Activated CD4-positive, CD25-positive, alpha-beta regulatory T cell treated with anti-CD3 and anti-CD28 coated beads, Interleukin-2, amount 50 U/mL, for 16 hours (primary cell): ENCODE measurements at places on chromosomes 1 and 21.
A peak's percentile ranks its signal among the peaks of the same experiment; 100 is the strongest.

- DNase-seq = no peak
Observed at GRCh38 chr21:43614839-43615238, 44.4 kb downstream of the HSF2BP start.

GRCh38 chr1:7209336-7209735, 424.1 kb downstream of the CAMTA1 start:
- no peak for DNase-seq

DNA sequence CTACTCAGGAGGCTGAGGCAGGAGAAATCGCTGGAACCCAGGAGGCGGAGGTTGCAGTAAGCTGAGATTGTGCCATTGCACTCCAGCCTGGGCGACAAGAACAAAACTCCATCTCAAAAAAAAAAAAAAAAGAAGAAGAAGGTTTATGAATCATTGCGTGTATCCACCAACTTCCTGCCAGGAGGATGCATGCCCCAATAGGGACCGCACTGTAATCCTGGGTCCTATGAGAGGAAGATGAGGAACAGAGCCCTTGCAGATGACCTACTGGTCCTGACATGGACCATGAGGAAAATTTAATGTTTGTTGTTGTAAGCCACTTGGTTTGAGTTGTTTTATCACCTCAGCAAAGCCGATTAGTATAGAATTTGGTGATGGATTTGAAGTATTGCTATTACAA, 56.7 kb downstream of the PTGS2 start:
- no peak for DNase-seq

DNA sequence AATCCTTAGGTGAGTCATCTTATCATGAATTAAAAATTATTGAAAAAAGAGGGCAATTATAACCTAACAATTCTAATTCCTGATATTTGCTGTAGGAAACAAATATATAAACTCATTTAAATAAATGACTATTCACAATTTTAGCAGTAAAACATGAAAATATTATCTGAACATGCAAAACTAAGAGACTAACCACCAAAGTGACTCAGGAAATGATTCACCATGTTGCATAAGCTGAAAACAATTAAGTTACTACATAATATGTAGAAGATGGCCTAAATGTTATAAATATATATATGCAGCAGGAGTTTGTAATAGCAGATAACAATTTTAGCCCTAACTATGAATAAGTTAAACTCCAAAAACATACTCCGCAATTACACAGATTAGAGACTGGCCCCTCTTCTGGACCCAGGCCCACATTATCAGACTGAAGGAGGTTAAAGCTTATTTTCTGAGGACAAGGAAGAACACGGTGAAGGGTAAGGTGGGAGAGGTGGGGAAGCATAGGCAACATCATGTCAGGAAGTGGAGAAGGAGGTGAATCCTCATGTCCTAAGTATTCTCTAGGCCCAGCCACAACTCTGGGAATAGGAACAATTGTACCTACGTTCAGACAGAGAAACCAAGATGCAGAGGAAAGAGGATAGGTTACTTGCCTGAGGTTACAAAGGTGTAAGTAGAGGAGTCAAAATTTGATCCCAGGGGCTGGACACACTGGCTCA, 15.6 kb upstream of the AIM2 start:
- DNase-seq = no peak

DNA sequence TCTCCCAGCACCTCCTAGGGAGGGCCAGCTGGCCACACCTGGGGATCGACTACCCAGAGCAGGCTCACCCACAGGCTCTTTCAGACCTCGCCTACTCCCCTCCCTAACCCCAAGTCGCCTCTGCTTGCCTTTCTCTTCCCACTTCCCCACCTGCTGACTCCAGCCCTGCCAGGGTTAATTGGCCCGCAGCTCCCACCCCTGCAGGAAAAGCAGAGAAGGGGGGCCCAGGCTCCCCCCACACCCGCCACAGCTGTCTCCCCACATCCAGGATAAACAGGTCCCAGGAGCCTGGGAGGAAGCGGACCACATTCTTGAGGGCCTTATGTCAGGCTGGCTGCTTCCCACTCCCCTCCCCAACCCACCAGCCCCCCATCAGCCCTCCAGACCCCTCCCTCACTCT, 45.0 kb downstream of the TAS1R2 start:
- DNase-seq = no peak

DNA sequence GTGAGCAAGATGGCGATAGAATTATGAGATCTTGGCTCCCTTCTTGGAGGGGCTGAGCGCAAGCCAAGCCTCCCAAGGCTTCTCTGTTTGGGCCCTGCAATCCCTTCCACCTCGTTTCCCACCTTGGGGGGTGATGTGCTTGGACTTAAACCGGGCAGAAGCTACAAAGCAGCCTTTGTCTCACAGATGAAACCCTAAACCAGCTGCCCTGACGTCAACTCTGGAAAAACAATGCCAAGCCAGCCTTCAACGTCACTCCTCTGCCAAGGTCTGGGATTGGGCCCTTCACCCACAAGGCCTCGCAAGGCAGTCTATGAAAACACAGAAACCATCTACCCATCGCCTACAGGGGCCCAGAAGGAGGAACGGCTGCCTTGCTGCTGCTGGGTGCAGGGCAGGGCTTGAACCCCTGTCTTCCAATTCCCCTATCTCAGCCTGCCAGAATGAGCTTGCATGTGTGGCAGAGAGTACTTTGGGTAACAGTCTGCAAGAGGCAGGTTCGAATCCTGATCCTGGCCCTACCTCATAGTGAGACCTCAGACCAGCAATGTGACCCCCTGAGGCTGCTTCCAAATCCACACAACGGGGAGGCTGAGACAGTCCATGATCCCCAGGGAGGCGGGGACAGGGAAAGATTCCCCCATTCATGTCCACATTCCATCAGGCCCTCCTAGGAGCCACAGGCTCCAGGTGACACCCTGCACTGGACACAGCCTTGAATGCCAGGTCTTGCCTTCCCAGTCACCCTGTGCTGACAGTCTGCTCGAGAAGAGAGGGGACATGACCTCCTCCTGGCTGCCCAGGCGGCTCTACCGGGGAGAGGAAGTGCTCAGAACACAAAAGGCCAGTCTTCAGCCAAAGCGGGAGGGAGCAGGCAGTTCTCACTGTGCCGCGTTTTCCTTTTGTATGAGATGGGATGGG, 15.0 kb downstream of the IFFO2 start:
- no peak for DNase-seq

- DNase-seq = no peak
Observed at GRCh38 chr1:164702216-164702615, 143.2 kb downstream of the PBX1 start.

GRCh38 chr1:23577056-23578004, 18.0 kb upstream of the ID3 start:
- DNase-seq = no peak

DNA sequence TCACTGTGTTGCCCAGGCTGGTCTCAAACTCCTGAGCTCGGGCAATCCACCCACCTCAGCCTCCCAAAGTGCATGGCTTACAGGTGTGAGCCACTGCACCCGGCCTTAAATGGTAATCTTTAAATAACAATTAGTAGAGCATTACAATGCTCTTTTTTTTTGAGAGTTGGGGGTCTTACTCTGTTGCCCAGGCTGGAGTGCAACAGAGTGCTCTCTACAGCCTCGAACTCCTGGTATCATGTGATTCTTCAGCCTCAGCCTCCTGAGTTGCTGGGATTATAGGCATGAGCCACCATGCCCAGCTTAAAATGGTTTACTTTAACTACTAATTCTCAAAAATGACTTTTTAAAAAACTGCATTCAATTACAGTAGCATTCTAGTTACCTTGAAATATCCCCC, 52.2 kb downstream of the PIK3R3 start:
- DNase-seq = no peak

DNA sequence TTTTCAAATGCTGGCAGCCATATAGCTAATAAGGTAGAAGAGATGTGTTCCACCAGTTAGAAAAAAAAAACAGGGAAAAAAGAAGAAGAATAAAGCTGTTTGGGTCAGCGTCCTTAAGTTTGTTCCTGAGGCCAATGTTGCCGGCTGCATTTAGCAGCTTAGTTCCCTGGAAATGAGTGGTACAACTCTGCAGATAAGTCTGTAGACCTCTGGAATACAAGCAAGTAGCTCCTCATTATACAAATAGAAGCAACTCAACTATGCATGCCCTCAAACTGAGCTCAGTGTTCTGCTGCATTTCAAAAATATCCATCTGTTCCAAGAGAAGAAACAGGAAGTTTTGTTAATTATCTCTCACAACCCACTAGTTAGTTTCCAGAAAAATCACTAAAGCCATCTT, 181.2 kb upstream of the PKN2 start:
- no peak for DNase-seq

DNA sequence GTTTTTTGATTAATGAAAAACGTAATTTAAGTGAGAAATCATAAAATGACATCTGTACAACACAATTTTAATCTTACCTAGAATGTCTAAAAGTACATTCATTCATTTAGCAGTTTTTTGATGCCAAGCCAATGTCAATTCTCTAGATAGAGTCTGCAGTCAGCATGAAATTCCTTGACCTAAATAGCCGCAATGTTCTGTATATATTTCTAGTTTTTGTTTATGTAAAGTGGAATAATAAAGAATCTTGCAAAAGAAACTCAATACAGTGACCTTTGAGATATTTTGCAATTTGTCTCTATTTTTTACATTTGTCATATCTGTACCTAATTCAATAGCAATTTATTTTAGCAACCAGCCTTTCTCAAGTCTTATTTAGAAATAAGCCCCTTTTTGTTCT, 176.0 kb downstream of the ATP6V1G3 start:
- no peak for DNase-seq

- DNase-seq = no peak
Observed at GRCh38 chr1:211601982-211602670, 23.2 kb upstream of the SLC30A1 start.

DNA sequence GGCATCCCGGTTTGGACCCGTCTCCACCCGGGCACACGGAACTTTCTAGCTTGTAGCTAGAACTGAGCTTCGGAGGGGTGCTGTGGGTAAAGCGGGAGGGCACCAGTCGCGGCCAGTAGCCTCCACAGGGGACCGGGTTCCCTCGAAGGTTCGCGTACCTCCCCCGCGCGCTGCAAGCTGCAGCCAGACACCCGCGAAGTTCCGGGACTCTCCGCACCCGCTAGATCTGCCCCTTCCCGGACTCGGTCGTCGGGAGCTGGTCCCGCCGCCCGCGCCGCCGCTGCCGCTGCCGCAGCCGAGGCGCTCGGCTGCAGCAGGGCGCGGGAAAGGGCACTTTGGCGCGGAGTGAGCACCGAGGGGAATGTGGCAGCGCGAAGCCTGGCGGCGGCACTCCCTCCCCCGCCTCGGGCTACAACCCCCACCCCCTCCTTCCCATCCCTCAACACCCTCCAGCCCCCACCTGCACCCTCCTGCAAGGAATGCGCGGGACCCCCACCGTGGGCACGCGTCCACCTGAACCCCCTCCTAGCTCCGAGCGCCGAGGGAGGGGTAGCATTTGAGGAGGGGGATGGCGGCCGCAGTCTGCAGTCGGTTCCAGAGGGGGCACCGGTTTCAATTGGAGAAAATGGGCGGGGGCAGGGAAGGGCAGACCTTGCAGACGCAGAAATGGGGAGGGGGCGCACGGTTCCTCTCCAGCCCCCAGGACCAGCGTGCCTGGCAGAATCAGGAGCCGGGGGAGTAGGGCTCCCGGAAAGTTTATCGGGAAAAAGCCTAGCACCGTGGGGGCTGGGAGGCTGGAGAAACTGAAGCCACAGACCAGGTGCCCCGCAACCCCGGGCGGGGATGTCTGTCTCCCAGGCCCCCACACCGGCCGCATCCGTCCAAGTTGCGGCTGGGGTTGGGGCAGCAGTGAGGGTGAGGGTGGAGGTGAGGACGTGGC, 968 bp downstream of the CSMD2 start:
- DNase-seq = no peak

DNA sequence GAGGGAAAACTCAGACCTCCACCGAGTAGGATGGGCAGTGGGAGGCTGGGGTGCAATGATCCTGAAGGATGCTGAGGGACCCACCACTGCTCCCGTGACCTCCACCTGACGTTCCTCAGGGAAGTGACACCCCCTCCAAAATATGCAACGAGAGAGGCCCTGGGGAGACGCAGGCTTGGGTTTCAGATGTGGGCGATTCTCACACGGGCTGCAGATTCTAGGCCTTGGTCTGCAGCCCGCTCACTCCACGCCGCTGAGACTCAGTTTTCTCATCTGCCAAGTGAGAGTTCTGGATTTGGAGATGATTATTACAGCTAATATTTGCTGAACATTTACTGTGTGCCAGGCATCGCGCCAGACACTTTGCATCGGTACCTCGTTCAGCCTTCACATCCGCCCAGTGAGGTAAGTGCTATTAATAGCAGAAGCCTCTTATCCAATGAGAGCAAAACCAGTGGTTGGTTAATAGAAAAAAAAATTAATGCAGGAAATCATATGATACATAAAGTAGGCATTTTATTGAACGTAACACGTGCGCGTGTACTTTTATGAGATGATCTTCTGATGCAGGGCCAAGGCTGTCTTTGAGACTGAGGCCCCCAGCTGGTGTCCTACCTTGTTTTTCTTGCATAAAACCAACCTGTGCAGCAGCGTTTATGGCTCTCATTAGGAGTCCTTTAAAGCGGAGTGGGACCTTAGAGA, 102.0 kb upstream of the RUNX3 start:
- peak; percentile 57 for DNase-seq

- no peak for DNase-seq
Observed at GRCh38 chr1:54137534-54138061, 15.2 kb downstream of the CDCP2 start.

DNA sequence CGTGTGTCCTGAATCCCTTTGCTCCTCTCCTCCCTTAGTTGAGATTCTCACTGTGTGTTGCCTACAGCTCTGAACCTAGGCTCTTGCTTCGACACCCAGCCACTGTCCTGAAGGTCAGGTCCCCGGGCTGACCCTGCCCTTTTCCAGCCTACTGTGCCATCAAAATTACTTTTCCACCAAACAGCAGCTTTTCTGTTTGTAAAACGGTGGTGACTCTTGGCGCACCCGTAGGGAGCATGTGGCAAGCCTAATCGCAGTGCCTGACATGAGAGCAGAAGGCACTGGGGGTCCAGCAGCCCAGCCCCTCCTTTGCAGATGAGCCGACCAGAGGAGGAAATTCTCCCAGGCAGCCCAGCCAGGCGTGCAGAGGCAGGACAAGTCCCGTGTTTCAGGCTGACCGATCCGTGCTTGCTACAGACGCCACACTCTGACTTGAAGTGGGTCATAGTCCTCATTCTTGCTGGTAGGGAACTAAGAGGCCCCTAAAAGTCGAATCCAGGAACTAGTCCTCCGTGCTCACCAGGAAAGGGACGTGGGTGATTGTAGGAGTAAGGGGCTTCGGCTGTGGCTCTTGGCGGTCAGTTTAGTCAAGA, 6.8 kb downstream of the GPR137B start:
- DNase-seq = no peak

GRCh38 chr1:45574105-45574626, 9.7 kb upstream of the NASP start:
- DNase-seq = no peak

- no peak for DNase-seq
Observed at GRCh38 chr1:208161005-208161404, 83.2 kb downstream of the PLXNA2 start.
